ENCODE measurements at places on chromosomes 1 and 21.
A peak's percentile ranks its signal among the peaks of the same experiment; 100 is the strongest.

DNA sequence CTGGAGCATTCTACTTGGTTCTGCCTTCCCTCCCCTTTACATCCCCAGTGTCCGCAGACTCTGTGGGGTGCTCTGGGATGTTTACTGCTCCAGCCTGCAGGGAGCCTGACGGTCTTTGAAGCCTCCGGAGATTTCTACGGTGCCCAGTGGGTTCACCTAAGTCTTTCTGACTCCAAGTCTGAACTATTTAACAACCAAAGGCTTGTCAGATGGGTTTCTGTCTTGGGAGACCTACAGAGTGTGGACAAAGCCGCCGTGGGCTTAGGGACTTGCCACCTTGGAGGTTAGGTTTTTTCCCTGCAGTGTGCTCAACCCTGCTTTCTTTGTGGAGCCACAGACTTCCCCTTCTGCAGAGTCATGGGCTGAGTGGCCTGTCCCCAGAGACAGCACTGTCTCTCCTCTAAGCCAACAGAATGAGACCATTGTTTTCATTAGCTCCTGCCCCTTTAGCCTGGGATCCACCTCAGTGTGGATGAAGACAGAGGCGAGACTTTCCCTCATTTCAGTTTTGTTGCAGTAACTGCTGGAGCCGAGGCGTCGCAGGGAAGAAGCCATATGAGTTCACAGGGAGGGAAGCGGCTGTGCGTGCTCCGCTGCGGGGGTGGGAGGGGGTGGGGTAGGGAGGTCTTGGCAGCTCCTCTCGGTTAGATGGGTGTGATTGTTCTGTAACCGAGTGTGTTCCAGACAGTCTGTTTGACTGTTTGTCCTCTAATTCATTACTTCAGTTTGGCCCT is 120.7 kb downstream of the CNIH3 start:
- DNase-seq = no peak

- DNase-seq = no peak
These were observed 348.2 kb upstream of the DUSP10 start for GRCh38 chr1:222090103-222090502.

DNA sequence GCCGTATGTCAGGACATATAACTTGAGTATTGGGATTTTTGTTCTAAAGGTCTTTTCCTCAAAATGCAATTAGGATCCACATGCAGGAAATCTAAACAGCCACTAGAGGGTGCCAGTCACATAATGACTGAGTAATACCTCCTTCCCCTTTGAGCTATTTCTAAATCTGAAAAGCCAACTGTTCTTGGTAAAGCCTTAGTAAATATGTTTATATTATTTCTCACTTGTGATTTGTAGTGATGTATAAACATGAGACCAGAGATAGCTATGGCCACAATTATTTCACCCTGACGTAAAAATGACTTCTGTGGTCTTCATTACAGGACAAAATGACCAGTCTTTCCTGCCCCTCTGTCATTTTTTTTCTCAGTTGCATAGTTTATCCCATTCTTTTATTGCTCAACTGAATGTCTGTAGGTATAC is 41.0 kb upstream of the DR1 start:
- peak; percentile 1 for DNase-seq

- DNase-seq = no peak
These were observed 5.9 kb upstream of the BARHL2 start for GRCh38 chr1:90722874-90723589.

- DNase-seq = peak; percentile 45
These were observed at the start of gene C1orf167 for GRCh38 chr1:11761988-11762406. Gene C1orf167, plus strand, starts transcription at chr1:11762193. Its CDS starts 2,208 bp downstream, at chr1:11764401.

DNA sequence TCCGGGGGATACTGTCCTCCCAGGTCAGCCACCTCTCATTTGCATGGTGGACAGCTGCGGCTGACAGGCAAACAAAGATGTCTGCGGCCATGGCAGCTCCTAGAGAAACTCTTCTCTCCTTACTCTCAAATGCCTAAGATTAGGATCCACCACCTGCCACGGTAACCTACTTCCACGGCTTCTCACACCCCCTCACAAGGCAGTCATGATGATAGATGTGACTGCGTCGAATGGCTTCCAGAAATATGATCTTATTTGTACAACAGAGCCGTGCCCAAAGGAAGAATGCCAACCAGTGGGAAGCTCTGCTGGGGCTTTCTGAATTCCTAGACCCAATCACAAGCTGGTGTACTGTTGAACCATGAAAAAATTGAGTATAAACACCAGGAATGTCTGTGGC is 73.4 kb downstream of the BACE2 start:
- no peak for DNase-seq

GRCh38 chr1:58848818-58849411 is 65.1 kb upstream of the JUN start:
- DNase-seq = no peak

GRCh38 chr1:39087435-39087834 is 61.3 kb downstream of the NDUFS5 start:
- DNase-seq = no peak

DNA sequence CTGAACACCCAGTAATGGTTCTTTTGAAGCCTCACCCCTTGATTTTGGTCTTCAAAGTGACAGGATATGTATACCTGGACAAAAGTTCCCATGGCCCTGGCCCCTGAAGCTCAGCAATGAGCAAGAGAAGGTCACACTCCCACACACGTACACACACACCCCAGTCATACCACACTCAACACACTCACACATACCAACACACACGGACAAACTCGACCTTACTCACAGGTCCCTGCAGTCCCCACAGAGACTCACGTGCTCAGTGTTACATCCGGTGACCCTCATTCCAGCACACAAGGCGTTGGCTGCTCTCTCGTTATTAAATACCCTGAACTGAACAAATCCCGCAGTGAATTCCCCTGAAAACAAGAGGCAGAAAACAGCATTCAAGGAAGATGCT is 5.9 kb downstream of the ITLN1 start:
- no peak for DNase-seq

DNA sequence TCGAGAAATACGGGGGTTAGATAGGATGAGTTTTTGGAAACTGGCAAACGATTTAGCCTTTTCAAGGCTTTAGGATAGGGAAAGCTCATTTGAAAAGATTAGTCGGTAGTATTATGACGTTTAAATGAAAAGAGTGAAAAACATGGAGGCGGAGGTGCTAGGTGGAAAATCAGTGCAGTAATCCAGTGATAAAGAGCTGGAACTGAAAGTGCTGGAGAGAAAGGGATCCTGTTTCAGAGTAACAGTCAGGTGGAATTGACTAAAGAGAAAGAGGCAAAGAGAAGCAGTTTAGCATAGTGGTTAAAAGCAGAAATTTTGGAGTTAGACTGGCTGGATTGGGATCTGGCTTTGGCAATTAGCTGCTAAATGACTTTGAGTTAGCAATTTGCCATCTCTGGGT is 945 bp downstream of the WDR3 start:
- DNase-seq = no peak

DNA sequence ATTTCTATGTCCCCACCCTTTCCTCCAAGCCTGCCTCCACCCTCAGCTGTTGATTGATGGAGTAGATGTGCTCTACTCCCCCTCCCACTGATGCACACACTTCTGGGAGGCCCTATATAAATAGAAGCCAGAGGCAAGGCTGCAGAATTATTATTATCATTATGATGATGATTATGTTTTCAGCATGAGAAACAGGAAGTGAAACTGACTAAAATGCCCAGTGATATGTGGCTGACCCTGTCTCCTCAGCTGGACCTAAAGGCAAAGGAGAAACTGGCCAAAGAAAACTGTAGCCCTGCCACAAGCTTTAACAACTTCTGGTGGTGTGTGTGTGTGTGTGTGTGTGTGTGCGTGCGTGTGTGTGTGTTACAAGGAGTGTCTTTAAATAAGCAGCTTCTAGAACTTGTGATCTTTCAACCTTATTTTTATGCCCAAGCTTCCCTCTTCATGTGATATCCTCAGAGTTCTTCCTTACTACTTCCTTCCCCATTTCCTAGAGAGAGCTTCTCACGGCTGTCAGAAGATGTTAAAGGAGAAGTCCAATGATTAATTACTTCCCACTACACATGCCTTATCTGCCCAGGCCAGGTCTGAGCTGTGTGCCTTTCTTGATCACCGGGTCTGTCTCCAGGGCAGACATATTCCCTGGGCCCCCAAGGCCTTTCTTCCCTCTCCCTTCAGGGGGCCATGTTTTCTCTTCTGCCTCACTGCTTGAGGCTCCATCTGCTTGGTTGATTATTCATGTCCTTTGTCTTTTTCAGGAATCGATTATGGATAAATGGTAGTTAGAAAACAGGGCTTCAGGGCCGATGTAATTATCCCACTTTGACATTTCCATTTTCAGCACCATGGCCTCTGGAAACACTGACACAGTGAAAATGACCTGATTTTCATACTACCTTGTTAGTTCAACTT is 11.6 kb upstream of the MAPKAPK2 start:
- DNase-seq = no peak

DNA sequence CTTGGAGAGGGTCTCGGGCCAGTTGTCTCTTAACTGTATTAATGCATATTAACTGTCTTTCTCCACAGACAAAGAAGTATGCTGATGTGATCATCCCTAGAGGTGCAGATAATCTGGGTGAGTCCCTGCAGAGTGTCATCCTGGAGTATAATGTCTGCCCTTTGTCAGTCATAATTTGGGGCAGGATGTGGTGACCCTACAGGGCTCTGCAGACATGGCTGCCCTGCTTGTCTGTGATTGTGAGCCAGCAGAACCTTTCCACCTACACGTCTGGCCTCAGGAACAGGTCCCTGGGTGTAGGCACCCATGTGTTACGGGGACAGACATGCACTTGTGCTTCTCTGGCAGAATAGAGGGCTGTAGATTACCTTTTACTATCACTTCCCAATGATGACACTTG is 78.4 kb downstream of the UCK2 start:
- no peak for DNase-seq

DNA sequence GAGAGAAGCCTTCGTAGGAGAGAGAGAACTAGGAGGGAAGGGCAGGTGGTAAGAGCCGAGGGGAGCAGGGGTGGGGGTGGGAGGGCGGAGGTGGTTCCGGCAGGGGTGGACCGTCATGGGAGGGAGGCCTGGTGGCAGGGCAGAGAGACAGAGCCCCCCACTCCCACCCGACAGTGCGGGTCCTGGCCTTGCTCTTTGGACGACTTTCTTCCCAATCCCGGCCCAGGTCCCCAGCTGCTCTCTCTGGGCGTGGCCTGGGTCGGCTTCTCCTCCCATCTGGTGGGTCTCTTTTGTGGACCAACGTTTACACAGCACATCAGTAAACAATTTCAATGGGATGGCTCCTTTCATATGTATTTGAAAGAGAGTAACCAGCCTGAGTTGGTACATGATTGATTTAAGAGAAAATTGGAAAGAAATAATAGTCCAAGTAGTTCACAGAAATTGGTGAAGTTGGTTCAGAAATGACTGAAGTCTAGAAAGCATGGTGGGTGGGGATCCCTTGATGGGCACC is 56.9 kb downstream of the LDLRAD2 start:
- no peak for DNase-seq

GRCh38 chr21:44687671-44688070 is 5.7 kb upstream of the KRTAP12-1 start:
- DNase-seq = no peak

- DNase-seq = no peak
These were observed 95.9 kb upstream of the SGIP1 start for GRCh38 chr1:66438062-66438461.

DNA sequence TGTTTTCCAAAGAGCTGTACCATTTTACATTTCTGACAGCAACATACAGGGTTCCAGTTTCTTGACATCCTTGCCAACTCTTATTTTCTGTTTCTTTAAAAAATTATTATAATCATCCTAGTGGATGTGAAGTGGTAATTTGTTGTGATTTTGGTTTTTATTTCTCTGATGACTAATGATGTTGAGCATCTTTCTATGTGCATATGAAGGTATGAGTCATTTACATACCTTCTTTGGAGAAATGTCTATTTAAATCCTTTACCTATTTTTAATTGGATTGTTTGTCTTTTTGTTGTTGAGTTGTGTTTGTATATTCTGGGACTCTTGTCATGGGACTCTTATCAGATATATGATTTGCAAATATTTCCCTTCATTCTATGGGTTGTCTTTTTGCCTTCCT is 20.8 kb upstream of the MPC2 start:
- no peak for DNase-seq

DNA sequence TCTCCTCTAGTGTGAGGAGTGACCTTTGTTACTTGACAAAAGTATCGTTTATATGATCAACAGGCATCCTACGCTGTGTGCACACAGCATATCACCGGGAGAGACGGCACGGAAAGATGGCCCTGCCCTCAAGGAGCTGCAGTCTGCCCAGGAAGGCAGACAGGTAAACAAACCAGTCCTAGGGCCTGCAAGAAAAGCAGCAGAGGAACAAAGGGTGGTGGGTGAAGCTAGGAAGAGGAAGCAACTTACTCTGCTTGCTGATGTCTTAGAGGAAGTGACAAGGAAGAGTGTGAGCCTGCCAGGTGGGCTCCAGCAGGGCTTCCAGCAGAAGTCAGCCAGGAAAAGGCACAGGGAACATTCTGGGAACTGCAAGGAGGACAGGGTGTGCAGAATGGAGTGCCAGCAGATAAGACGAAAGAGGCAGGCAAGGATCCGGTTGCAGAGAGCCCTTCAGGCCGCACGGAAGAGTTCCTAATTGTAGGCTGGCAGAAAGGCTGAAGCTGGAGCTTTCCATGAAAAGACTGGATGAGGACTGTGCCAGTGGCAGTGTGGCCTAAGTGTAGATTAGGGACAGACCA is 106.7 kb downstream of the SLC45A1 start:
- DNase-seq = peak; percentile 25

GRCh38 chr1:166975361-166976129 is at the start of gene ILDR2:
Gene ILDR2, minus strand, starts transcription at chr1:166975540. Its CDS starts 272 bp downstream, at chr1:166975268.
- DNase-seq = peak; percentile 52

DNA sequence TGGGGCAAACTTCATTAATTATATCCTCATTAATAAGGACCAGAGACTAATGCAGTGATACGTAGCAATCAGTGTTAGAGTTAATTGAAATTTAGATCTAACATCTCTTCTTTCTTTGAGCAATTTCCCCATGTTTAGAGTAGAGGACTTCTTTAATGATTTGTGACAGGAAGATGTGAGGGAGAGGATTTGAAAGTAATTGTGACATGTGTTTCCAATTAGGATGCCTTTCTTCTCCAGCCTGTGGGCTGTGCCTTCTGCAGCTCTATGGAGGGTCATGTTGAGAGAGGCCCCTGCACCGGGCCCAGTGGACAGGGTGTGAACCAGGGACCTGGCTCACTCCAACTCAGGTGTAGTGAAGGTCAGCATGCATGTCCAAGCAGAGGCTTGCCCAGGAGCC is 103.0 kb downstream of the GREM2 start:
- no peak for DNase-seq

- no peak for DNase-seq
These were observed 1.0 kb upstream of the KAZN start for GRCh38 chr1:14597343-14598006.

- no peak for DNase-seq
These were observed 5.4 kb downstream of the BCAN start for GRCh38 chr1:156647351-156647750.

GRCh38 chr1:63024132-63024531 is 240.2 kb downstream of the ATG4C start:
- no peak for DNase-seq

DNA sequence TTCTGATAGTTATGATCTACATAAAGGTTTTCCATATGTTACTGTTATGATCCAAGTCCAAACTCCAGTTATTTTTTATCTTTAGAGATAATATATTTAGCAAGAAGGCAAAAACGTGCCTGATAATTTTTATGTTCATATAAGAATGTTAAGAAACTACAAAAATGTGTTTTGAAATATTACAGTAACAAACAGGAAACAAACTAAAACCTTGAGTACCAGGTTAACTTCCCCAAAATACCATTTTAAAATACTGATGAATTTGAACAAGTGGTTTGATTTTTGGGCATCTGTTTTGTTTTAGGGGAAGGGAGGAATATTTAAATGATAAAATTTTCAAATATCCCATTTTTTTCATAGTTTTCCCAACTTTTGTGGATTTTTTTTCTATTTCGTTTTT is 124.8 kb downstream of the NR5A2 start:
- DNase-seq = no peak
